ENCODE measurements at places on chromosomes 4 and X. TPM values are rescaled to one million over a fixed set of nuclear protein-coding genes. Genes with fewer than 3 reads are reported as not detected.

The BRS3 gene
- total RNA-seq, result not detected

The KLB gene
- under 0.01 TPM for total RNA-seq

The CLIC2 gene
- 11.3 TPM for total RNA-seq

The CT45A2 gene
- total RNA-seq, result not detected

The PAGE4 gene
- total RNA-seq, result not detected

The RTL9 gene
- not detected for total RNA-seq

The PTCHD1 gene
- not detected for total RNA-seq

The EPGN gene
- total RNA-seq, result not detected

The CSAG3 gene
- total RNA-seq, result not detected

The ASB11 gene
- not detected for total RNA-seq

The ASMT gene
- total RNA-seq, result not detected

The MAOB gene
- 0.09 TPM for total RNA-seq

The BANK1 gene
- total RNA-seq, result not detected

The DCHS2 gene
- 0.26 TPM for total RNA-seq

The ARR3 gene
- not detected for total RNA-seq

The RIBC1 gene
- total RNA-seq, result 0.11 TPM

The PLP1 gene
- total RNA-seq, result 3.3 TPM

The KLHL13 gene
- 0.34 TPM for total RNA-seq

The AFM gene
- total RNA-seq, result not detected

The CDX4 gene
- not detected for total RNA-seq

The SLIT2 gene
- 0.65 TPM for total RNA-seq

The IQCM gene
- total RNA-seq, result not detected

The SHISA3 gene
- total RNA-seq, result not detected

The FGFRL1 gene
- 5.7 TPM for total RNA-seq

The CUL4B gene
- total RNA-seq, result 53.6 TPM

The NDP gene
- not detected for total RNA-seq

The DRP2 gene
- not detected for total RNA-seq

The EREG gene
- total RNA-seq, result under 0.01 TPM

The ARMCX4 gene
- 3.9 TPM for total RNA-seq

The DAPP1 gene
- total RNA-seq, result not detected

The CBLL2 gene
- not detected for total RNA-seq

The HTN1 gene
- total RNA-seq, result not detected

The MTNR1A gene
- total RNA-seq, result not detected

The ANXA10 gene
- not detected for total RNA-seq

The RNF175 gene
- total RNA-seq, result 0.33 TPM

The ZNF595 gene
- 13.6 TPM for total RNA-seq

The CXCL3 gene
- 0.33 TPM for total RNA-seq

The CSAG1 gene
- total RNA-seq, result not detected

The EVC gene
- total RNA-seq, result 16.6 TPM

The P2RY8 gene
- 0.26 TPM for total RNA-seq

The CXCL6 gene
- under 0.01 TPM for total RNA-seq

The OPHN1 gene
- total RNA-seq, result 10.6 TPM

The GC gene
- total RNA-seq, result not detected

The PTPN13 gene
- 0.98 TPM for total RNA-seq

The ZRSR2 gene
- total RNA-seq, result 1.3 TPM

The SLC9B1 gene
- 0.33 TPM for total RNA-seq

The TMSB15B gene
- 5.7 TPM for total RNA-seq

The NXF2B gene
- total RNA-seq, result not detected

The FGF13 gene
- total RNA-seq, result 21.0 TPM

The ODAM gene
- total RNA-seq, result not detected

The GPR50 gene
- total RNA-seq, result not detected
